ENCODE measurements at places on chromosomes 16 and 17. TPM values are rescaled to one million over a fixed set of nuclear protein-coding genes. Genes with fewer than 3 reads are reported as not detected.

DNA sequence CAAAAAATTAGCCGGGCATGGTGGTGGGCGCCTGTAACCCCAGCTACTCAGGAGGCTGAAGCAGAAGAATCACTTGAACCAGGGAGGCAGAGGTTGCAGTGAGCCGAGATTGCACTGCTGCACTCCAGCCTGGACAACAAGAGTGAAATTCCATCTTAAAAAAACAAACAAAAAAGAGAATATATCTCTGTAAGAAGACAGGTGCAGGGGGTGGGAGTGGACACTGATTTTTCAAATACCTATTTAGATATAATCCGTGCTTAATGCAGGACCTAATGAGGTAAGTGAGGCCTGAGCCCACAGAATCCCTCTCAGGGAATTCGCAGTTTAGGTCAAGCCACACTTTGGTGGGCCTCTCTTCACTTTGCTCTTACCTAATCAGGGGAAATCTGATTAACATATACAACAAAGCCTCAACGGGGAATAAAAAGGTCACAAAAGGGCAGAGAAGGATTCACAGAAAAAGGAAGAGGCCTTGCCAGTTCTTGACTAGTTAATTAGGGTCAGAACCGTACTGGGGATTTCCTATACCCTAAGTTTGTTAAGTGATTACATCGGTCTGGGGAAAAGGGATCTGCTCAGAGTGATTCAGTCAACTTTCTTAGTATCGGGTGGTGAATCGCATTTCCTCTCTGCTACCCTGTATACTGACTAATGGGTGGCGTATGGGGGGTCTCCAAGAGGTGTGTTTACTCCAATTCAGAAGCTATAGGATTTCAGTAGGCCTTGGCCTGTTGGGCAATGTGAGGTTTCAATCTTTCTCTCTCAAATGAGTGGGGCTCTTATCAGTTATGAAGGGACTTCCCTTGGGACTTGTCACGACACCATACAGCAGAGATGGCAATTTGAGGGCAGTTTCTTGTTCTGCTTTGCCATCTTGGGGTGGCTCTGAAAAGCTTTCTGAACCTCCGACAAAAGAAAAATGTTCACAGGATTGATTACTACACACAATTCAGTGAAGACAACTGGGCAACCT is 1.9 kb upstream of the NFAT5 start:
- peaks cover 15% of the 10 kb centered on the region for H3K4me1 ChIP-seq
- no peaks in the 10 kb centered on the region for H3K27me3 ChIP-seq
- H3K36me3 ChIP-seq: no peaks in the 10 kb centered on the region
- H3K27ac ChIP-seq: peak overlapping the region; percentile 88

GUCY2D gene
- polyA plus RNA-seq: 0.11 TPM

- H3K4me1 ChIP-seq: peaks cover 56% of the 10 kb centered on the region
- H3K36me3 ChIP-seq: peaks cover 6% of the 10 kb centered on the region
- peak overlapping the region; percentile 45 for H3K4me3 ChIP-seq
- peaks cover 41% of the 10 kb centered on the region for H3K27me3 ChIP-seq
- H3K27ac ChIP-seq: peak overlapping the region; percentile 57
These were observed 868 bp downstream of the KCNJ12 start for GRCh38 chr17:21376759-21377690.

GRCh38 chr17:4807605-4808377 is 839 bp downstream of the PLD2 start:
- H3K27ac ChIP-seq: peak overlapping the region; percentile 24
- peaks cover 14% of the 10 kb centered on the region for H3K4me1 ChIP-seq
- DNase-seq: peak; percentile 44
- H3K4me3 ChIP-seq: peak overlapping the region; percentile 64
- peaks cover 26% of the 10 kb centered on the region for H3K36me3 ChIP-seq
- H3K27me3 ChIP-seq: no peaks in the 10 kb centered on the region

SOX15 gene
- polyA plus RNA-seq: 1.7 TPM

DNA sequence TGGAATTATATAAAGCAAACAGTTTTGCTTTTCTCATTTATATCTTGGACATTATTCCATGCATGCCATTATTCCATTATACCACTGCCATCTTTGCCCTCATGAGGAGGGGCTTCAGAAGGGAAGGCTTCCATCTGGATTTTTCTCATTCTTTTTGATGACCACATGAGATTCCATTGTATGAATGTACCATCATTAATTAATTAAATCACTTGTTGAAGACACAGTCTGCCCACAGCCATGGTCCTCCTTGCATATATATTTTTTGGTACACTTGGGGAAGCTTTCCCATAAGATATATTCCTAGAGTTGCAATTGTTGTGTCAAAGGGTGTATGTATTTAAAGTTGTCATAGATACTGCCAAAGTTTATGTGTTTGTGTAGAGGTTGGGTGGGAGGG is 7.1 kb downstream of the ARL4D start:
- DNase-seq: no peak
- peaks cover 10% of the 10 kb centered on the region for H3K4me1 ChIP-seq
- H3K27me3 ChIP-seq: no peaks in the 10 kb centered on the region
- H3K36me3 ChIP-seq: peaks cover 3% of the 10 kb centered on the region
- no peak overlapping the region for H3K27ac ChIP-seq

GRCh38 chr16:85824161-85825135 is 25.0 kb downstream of the COX4I1 start:
- no peak overlapping the region for H3K27ac ChIP-seq
- H3K4me3 ChIP-seq: no peak overlapping the region
- peak; percentile 9 for DNase-seq
- peaks cover 4% of the 10 kb centered on the region for H3K4me1 ChIP-seq
- H3K27me3 ChIP-seq: peaks cover 35% of the 10 kb centered on the region

- no peak overlapping the region for H3K4me3 ChIP-seq
- DNase-seq: no peak
- H3K4me1 ChIP-seq: no peaks in the 10 kb centered on the region
- no peaks in the 10 kb centered on the region for H3K27me3 ChIP-seq
These were observed 265.0 kb downstream of the PHKB start for GRCh38 chr16:47726031-47726675.

GRCh38 chr16:29765167-29766032 is 12.7 kb upstream of the ZG16 start:
- no peak for DNase-seq
- H3K4me1 ChIP-seq: no peaks in the 10 kb centered on the region
- no peak overlapping the region for H3K4me3 ChIP-seq
- peaks cover 3% of the 10 kb centered on the region for H3K27me3 ChIP-seq

IGFALS gene
- polyA plus RNA-seq: 0.39 TPM

GRCh38 chr16:8600144-8600775 is 9.9 kb upstream of the TMEM114 start:
- no peaks in the 10 kb centered on the region for H3K27me3 ChIP-seq
- no peaks in the 10 kb centered on the region for H3K4me1 ChIP-seq
- H3K27ac ChIP-seq: no peak overlapping the region
- DNase-seq: no peak
